ENCODE measurements at places on chromosomes 2 and 18.

DNA sequence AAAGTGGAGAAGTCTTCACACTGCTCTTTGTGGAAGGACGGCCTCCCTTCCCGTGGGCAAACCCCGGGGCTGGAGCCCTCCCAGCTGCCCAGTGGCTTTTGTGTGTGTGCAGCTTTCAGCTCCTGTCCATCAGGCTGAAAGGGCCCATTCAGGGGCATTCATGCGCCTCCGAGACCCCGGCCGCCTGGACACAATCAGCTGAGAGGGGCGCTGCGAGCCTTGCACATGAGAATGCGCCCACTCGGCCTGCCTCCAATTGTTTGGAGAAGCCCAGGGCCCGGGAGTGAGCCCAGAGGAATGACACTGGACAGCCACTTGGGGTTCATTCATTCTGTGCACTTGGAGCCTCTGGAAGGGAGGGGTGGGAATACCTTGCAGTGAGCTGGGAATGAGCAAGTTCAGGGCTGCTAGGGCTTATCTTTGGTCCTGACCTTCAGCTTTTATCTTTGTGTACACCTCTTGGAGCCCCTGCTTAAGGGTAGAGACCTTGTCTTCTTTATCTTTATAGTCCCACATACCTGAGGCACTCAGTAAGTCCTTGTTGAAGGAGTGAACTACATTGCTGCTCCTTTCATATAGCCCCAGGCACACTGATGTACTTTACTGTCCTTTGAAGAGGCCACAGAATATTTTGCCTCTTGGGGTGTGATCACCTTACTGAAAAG is 56.5 kb downstream of the TCF7L1 start:
- DNase-seq = no peak

DNA sequence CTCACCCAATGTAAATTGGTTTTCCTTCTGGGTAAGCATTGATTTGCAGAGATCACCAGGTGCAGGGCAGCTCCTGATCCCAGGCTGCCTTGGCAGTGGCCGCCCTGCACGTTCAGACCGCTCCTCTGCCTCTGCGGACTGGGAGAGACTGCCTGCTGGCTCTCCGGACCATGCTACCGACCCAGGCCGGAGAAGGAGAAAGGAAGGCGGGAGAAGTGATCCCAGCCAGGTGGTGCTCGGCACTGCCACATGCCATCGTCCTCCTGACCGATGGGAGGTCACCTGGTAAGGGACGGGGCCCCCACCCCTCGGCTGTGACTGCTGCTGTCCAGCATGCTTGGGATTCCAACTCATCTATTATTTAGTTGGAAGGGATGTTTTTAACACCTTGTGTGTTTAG is 108.1 kb upstream of the POU3F3 start:
- no peak for DNase-seq

- no peak for DNase-seq
Measured at GRCh38 chr2:5794012-5794411, 101.8 kb downstream of the SOX11 start.

- DNase-seq = no peak
Measured at GRCh38 chr2:176293334-176293733, 24.1 kb downstream of the MTX2 start.

DNA sequence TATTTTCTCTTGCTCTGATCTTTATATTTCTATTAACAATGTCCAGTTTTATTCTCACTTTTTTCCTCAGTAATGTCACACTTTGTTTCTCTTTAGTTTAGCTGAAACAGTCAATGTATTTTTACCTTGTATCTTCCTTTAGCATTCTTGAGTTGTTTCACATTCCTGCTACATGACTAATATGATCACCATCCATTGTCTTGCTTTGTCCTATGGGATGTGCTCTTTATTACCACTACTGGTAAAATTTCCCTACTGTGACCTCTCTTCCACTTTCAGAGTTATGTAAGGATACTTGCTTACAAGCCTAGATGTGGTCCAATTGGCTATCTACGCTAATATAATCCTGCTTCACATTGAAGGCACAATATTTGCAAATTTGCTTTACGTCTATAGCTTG is 457.9 kb downstream of the PIK3C3 start:
- DNase-seq = no peak

- DNase-seq = no peak
Measured at GRCh38 chr2:216635171-216635570, 2.0 kb downstream of the IGFBP2 start.

DNA sequence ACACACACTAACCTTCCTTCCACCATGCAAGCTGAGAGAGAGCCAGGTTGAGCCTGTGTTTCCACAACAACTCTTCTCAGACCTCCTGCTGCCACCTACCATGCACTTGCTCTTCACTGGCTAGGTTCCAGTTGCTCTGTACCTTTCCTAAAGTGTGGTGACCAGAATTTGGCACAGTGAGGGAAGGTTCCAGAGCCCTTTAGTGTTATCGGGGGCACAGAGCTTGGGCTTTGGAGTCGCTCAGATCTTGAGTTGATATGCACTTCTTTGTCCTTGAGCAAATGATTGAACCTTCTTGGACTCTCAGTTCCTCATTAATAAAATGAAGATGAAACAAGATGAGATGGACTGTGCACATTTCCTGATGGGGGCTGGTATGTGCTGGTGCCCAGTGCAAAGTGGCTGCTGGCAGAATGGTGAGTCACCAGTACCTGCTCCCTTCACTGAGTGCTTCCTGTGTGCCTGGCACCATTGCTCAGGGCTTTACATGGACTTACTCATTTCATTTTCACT is 47.1 kb downstream of the NEDD4L start:
- no peak for DNase-seq

DNA sequence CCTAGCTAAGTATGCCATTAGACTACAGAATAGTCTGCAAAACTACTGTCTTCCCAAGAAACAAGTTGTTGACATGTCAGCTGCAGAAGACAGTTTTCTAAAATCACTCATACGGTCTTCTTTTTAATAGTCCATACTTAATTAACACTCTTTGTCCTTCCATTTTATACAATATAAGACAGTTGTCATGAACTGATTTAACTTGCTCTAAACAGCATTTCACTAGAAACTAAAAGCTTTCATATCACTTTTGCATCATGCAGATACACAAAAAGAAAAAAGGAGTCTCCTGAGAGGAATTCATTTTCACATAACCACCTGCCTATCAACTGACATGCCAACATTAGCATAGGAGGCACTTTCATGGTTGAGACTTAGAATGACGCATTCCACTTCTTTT is 1159.6 kb upstream of the CHAC2 start:
- no peak for DNase-seq
